ENCODE measurements at places on chromosomes 6 and 20.
A peak's percentile ranks its signal among the peaks of the same experiment; 100 is the strongest.

DNA sequence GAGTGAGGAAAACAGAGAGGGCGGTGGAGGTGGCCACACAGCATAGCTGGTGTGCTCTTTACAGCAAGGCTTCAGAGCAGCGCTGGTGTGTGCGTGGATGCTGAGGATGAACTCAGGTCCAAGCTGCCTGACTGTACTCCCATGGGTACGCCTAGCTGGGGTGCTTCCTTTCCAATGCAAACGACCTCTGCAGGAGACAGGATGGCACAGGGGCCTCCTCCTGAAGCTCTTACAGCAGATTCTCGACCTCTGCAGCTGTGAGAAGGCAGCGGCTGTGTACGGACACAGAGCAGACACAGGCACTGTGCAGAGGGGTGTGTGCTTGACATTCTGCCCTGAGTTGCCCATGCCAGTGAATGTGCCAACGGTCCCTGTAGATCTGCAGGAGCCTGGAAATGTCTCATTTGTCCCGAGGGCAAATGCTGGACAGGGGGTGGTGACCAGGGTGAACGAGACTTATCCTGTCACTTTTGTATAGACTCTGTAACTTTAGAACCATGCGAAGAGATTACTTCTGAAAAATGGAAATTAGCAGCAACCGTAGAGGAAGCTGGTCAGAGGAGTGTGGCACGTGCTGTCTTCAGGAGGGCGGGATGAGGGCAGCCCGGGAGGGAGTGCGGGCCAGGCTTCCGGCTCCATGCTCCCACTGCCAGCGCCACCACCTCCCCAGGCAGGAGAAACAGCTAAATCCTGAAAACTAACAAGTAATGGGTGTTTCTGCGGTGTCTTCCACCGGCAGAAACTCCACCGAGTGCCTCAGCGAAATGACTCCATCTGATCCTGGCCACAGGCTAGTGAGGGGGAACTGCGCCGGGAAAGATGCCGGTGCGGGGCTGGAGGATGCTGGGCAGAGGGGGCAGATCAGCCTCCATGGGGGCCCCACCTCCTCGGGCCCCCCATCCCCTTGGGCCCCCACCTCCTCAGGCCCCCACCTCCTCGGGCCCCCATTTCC, 120.9 kb upstream of the RPS6KA2 start:
- DNase-seq: no peak

- DNase-seq: no peak
Measured at GRCh38 chr6:89487864-89488263, 54.9 kb downstream of the ANKRD6 start.

DNA sequence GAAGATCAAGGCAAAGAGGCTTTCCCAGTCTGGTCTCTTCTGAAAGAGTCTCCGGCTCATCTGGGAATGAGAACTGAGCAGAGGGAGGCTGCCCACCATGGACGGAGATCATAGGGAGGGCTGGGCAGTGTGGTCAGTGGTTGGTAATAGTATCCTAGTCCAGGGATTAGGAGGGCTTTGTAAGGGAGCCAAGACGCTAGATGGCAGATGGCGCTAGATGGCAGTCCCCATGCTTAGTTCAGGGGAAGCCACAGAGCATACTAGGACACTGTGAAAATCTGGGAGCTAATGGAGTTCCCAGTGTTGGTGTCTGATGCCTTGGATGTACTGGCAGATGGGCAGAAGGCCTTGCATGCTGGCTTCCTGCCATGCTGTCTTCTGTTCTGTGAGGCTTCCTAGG, 21.7 kb upstream of the DAAM2 start:
- DNase-seq: peak; percentile 84

DNA sequence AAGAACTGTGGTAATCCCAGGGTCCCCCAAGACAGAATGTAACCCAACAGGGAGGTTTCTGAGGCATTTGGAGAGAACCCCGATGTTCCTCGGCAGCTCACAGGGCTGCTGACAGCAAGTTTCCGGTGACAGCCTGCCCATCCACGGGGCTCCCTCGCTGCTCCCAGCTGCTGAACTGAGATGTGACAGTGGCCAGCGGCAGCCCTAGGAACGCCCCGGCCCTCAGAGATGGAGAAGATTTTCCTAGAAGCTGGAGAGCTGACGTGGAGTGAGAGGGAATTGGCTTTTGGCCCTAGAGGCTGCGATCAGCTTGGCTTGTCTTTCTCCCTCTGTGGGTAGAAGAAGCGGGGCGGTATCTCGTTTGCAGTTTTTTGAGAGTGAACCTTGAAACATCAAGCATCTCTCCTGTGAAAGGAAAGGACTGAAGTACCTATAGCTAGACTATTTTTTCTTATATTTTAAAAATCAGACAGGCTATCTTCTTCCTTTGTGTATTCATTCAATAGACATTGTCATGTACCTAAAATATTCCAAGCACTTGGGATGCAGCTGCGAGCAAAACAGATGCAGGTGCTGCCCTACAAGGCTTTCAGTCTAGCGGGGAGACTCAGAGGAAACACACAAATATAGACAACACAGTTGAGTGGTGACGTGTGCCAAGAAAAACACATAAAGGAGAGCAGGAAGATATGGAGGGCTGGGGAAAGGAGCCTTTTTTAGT, 28.4 kb upstream of the NFATC2 start:
- DNase-seq: no peak

GRCh38 chr6:167470101-167470835, 145.4 kb downstream of the TTLL2 start:
- no peak for DNase-seq

- DNase-seq: no peak
Measured at GRCh38 chr20:58702859-58703648, 10.5 kb downstream of the NPEPL1 start.

GRCh38 chr6:21828704-21829103, 235.2 kb downstream of the SOX4 start:
- DNase-seq: no peak

DNA sequence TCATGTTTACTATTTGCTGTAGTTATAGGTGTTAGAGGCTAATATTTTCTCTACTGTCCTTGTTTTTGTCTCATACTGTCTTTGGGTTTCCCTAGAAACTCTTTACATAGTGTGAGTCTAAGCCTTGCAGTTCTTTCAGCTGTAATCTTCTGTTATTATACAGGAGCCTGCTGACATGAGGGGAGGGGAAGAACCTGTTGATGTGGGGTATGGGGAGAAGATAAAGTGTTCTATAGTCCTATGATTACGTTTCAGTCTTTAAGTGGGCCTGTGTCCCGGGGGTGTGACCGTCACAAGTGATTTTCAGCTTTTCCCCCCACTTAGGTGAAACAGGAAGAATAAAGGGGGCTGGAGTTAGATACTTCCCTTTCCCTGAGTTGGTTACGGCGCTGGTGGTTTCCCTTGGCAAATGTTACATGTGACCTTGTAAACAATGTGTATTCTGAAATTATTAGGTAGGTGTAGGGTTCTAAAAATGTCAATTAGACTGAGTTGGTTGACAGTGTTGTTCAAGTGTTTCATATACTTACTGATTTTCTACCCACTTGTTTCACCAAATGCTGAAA, 41.3 kb downstream of the REV3L start:
- peak; percentile 45 for DNase-seq

- DNase-seq: no peak
Measured at GRCh38 chr6:37371154-37372083, 17.6 kb downstream of the RNF8 start.

- no peak for DNase-seq
Measured at GRCh38 chr20:40280616-40281015, 408.4 kb downstream of the MAFB start.

DNA sequence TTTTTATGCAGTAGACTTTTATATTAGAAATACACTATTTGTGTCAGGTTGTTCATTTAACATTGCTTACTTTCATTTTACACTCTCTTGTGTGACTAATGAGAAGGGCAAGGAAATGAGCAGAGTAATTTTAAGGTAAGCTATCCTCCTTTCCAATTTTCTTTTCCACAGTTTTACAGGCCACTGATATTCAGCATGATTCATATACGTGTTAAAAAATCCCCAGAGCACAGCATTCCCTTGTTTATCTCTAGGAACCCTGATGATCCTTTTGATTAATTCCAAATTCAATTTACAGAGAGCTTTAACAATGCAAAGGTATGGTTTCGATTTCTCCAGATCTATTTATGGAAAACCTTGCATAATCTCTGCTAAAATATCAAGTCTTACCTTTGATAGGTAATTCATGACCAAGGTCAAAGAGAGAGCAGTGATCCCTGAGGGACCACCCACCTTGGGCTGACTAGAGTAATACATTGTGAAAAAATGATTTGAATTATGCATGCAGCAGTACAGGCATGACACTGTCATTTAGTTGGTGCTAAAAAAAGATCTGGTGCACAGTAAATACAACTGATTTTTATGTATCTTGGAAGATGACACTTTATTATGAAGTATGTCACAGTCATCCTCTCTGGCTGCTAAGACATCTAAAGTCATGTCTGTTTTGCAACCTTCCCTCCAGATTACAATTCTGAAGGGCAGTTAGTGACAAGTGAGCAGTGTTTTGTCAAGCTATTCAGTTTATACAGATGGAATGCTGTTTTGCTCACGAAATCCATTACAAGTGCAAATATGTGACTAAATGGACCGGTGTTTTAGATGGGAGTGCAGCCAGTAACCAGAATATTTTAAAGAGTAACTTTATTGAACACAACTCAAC, 736.6 kb downstream of the EPHA7 start:
- no peak for DNase-seq

GRCh38 chr6:109028439-109028838, 66.2 kb downstream of the SESN1 start:
- DNase-seq: no peak

DNA sequence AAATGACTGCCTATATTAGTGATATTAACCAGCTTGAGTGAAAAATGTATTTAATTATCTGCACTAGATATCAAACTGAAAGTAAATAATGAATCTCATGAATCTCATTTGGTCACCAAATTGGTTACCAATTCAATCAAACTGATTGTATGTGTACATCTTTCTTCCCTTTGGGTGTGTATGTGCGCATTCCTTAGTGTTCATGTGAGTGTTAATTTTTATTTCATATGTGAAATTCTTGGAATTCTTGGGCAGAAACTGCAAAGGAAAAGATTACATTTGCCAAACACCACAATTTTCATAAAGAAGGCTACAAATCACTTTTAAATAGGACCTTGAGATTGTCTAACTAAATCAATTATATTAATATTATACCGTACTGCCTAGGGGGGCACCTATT, 648.4 kb upstream of the MARCKS start:
- DNase-seq: no peak

DNA sequence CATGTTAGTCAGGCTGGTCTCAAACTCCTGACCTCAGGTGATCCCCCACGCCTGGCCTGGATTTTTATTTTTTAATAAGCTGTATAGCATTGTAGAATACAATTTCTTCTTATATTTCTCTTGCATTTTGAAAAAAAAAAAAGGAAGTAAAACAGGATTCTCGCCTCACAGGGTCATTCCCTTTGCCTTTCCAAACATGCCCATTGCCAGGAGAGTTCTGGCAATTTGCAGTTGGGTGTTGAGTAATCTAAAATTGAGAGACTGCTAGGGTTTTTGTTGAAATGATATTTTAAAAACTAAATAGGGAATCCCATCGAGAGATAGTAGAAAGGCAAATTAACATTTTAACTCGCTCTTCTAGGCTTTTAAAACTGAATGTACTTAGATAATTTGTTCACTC, 196.1 kb downstream of the JARID2 start:
- DNase-seq: no peak

DNA sequence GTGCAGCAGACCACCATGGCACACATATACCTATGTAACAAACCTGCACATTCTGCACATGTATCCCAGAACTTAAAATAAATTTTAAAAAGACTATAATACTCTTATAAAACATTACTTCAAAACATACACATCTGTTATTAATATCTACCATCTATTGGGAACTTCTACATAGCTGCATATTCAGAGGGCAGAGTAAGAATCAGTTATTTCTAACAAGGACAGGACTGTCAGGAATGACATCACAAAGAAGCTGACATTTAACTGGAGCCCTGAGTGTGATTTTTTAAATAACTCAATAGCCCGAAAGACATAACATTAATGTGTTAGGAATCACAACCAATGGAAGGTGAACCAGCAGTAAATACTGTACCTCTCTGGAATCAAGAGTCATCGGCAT, 276.7 kb upstream of the ECI2 start:
- no peak for DNase-seq

GRCh38 chr6:168709390-168709789, 268.4 kb downstream of the SMOC2 start:
- no peak for DNase-seq

DNA sequence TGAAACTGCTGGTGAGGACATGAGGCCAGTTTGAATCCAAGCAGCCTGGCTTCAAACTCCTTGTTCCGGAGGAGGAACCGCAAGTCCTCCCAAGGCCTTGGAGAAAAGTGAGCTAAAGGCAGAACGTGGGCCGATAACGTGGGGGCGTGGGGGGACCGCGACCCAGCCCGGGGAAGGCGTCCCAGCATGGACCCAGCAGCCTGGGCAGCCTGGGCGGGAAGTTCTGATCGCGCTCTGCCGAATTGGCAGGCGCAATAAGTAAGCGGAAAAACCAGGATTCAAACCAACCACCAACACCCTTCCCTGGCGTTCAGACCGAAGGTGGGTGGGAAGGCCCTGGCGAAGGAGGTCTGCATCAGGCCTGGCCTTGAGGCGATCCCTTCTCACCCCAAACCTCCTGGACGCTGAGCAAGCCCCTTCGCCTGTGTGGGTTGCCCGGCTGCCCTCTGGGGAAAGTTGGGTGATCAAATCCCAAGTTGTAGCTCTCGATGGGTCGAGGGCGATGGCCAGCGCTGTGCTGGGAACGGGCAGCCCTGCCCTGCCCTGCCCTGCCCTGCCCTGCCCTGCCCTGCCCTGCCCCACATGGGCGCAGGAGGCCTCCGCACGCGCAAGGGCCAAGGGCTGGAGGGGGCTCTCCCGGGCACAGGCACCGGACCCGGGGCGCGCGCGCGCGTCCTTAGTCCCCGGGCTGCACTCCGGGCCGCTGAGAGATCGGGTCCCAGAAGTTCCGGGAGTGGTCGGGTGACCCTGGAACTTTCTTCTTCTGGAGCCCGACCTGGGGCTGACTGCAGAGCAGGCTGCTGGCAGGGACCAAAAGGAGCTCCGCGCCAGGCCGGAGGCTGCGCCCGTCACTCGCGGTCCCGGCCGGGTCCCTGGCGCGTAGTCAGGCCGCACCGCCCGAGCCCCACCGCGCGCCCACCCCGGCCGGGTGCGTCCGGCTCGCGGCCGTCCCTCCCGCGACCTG, 637 bp upstream of the SLC22A3 start:
- DNase-seq: no peak

- DNase-seq: no peak
Measured at GRCh38 chr6:161458201-161458951, 184.5 kb upstream of the AGPAT4 start.

All from pons (tissue), 1 donor.